ENCODE measurements at places on chromosomes 16 and 17.

GRCh38 chr17:80145076-80146075 lies 1.6 kb downstream of the EIF4A3 start:
- no peak for DNase-seq

DNA sequence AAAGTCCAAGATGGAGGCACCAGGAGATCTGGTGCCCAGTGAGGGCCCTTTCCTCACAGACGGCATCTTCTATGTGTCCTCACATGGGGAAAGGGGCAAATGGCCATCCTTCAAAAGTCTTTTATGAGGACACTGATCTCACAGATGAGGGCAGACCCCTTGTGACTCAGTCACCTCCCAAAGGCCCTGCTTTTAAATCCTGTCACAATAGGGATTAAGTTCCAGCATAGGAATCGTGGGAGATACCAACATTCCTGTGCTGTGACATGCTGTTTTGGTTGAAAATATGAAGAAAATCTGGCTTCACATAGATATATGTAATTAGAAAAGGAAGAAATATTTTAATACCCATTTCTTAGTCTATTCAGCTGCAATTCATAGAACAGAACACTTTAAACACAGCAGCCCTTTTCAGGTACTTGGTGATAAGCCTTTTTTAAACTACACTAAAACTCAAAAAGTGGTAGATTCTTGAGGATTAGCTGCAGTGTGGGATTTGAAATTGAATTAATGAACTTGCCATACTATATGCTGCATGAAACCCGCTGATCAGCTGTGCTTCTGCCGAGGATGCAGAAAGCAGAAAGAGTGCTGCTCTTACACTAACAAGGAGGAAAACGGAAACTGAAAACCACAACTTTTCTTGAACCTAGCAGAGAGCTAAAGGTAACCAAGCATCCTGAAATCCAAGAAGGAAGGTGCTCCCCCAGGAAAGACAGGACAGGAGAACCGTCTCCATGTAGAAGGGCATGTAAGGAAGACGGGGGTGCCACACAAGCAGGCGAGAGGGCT lies 32.7 kb downstream of the VPS53 start:
- peak; percentile 89 for DNase-seq

DNA sequence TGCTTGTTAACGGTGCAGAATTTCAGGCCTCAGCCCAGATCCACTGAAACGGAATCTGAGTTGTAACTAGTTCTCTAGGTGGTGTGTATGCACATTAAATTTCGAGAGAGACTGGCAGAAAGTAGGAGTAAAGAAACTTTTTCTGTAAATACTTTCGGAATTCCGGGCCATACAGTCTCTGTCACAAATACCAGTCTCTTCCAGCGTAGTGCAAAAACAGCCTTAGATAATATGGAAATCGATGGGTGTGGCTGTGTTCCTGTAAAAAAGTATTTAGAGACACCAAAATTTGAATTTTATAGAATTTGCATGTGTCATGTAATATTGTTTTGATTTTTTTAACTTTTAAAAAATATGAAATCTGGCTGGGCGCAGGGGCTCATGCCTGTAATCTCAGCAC lies 109.7 kb downstream of the ABCC1 start:
- no peak for DNase-seq

DNA sequence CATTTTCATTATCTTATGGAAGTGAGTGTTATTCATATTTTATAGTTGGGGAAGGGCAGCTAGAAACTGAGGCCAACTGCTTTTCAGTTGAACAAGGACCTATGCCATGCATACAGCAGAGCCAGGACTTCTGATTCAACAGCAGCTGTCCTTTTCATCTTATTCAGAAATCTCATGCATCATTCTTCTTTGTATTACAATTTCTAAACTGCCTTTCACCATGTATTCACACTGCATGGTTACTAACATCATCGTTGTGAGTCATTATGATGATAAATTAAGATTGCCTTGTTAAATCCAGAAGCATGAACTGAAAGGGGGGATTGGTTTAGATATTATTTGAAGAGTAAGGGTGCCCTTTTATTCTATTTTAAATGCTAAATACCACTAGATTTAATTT lies 1470.1 kb upstream of the GOT2 start:
- DNase-seq = peak; percentile 17

GRCh38 chr17:4898351-4898750 lies 985 bp upstream of the C17orf107 start:
- DNase-seq = no peak

- DNase-seq = no peak
These were observed 132.4 kb upstream of the GSE1 start for GRCh38 chr16:85480727-85481101.

DNA sequence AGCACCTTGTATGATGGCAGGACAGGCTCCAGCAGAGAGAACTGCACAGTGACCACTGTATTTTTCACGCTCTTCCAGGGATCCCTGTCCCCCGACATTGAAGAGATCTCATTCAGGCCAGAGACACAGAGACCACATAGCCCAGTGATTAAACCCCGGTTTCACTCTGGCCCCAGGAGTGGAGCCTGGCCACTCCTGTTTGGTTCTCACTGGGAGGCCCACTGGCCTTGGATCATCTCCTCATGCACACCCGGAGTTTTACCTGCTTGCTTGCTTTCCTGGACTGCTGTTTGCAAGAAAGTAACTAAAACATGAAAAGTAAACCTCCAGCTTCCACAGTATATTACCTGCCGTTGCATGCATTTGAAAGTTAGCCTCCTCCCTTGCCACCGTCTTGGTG lies 13.2 kb upstream of the CLEC18C start:
- no peak for DNase-seq

DNA sequence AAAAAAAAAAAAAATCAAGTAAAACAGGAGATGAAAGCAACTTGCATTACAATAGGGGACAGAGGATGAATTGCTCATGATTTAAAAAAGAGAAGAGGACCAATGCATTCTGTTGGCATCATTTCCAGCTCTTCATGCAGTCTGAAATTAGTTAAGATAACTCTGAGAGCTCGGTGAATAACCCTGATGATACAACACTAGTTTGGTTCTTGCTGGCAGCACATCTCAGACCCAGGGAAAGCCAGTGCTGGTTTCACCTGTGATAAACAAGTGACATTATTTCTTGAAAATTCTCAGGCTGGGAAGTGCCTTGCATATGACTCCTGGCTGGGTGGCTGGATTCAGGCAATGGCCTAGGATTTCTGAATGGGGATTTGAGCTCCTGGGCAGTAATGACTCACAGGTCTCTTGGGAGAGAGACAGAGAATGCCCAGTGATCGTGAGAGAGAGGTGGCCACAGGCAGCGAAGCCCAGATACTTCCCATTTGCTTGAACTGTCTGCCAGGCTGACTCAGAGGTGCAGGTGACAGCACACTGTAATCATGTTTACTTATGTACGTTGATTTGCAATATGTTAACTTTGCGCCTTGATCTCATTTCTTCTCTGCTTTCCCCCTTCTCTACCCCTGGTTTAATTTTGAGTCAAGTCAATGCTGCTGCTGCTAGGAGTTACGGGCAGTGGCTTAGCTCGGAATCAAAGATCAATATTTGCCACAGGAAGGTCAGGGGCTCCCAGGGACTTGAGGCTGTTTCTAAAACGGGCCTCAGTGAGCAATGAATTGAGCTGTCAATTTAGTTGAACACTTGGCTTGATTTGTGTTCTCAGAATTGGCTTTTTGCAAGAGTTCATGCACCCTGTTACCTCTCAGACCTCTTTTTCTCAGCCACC lies 27.1 kb downstream of the ARSG start:
- DNase-seq = peak; percentile 57

Measured in AG10803 (cell line).